ENCODE measurements at places on chromosomes 13 and 19. TPM values are rescaled to one million over a fixed set of nuclear protein-coding genes. Genes with fewer than 3 reads are reported as not detected.

DNA sequence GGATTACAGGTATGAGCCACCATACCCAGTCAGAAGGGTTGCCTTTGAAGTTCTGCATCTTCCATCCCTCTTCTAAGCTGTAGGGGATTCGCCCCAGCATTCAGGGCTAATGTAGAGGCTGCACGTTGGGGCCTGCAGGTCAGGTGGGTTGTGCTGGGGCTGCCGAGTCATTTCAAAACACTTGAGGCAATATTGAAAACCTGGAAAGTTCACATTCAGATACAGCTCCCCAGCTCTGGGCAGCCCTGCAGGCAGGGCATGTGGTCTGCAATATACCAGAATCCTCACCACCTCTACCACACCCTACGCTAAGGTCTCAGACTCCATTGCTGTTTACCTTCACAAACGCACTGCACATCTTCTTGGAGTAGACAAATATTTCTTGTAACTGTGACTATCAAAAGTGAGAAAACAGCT, 24.6 kb downstream of the CCNE1 start:
- H3K36me3 ChIP-seq: no peaks in the 10 kb centered on the region
- DNase-seq: no peak
- H3K27ac ChIP-seq: no peak overlapping the region
- peaks cover 19% of the 10 kb centered on the region for H3K4me1 ChIP-seq

- no peak overlapping the region for H3K4me3 ChIP-seq
- H3K27ac ChIP-seq: no peak overlapping the region
- H3K36me3 ChIP-seq: no peaks in the 10 kb centered on the region
These were observed 60.8 kb downstream of the AP1M1 start for GRCh38 chr19:16258440-16258903.

GRCh38 chr13:98652721-98653462, 76.0 kb upstream of the STK24 start:
- no peaks in the 10 kb centered on the region for H3K36me3 ChIP-seq
- DNase-seq: no peak
- H3K27ac ChIP-seq: peak overlapping the region; percentile 24
- H3K4me1 ChIP-seq: peaks cover 21% of the 10 kb centered on the region
- H3K4me3 ChIP-seq: no peak overlapping the region
- no peaks in the 10 kb centered on the region for H3K27me3 ChIP-seq

DNA sequence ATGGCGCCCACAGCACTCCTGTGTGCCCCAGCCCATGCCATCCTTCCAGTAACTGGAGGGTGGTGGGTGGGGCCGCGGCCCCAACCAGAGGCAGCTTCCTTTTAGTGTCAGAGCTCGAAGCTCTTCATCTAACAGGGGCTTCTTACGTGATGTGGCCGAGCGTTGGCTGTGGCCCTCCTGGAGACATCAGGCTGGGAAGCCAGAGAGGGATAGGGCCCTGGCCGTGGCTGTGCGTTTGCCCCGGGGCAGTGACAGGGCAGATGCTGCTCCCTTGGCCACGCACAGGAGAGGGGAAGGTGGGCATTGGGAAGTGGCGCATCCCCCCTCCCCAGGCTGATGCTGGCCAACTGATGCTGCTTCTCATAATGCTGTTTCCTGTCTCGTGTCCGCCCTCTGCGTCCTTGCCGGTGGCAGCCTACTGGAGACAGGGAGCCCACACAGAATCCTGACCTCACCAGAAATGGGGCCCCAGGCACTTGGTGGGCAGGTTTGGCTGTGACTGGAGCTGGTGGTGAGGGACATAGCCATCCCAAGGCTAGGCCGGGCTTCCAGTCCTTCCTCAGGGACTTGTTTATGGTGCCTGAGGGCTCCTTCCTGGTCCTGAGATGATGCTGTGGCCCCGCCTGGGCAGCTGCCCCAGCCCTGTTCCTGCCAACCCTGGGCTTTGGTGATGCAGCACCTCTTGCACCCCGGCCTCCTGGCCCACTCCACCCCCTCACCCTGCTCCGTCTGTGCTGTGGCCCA, 34.3 kb downstream of the ATP4B start:
- no peak for DNase-seq
- H3K4me1 ChIP-seq: no peaks in the 10 kb centered on the region
- no peaks in the 10 kb centered on the region for H3K27me3 ChIP-seq
- no peak overlapping the region for H3K4me3 ChIP-seq

LMTK3 gene
- total RNA-seq: 2.1 TPM

DNA sequence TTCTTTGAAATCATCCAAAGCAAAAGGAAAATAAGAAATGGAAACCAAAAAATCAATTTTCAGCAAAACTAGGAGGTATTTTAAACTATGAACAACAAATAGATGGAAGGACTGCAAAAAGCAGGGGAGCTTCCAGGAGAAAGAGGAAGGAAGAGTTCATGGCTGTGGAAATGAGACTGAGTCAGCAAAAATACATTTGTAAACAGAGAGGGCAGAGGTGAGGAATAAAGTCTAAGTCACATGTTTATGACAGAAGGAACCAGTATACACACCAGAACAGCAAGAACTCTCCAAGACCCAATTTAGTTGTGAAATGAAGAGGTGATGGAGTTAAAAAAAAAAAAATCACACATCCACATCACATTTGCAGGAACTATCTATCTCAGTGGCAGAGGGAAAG, 69.6 kb downstream of the RNASEH2B start:
- no peaks in the 10 kb centered on the region for H3K36me3 ChIP-seq
- H3K27ac ChIP-seq: no peak overlapping the region
- H3K27me3 ChIP-seq: no peaks in the 10 kb centered on the region
- no peak for DNase-seq
- no peaks in the 10 kb centered on the region for H3K4me1 ChIP-seq

GRCh38 chr19:52626915-52627314, 11.2 kb downstream of the ZNF83 start:
- no peaks in the 10 kb centered on the region for H3K27me3 ChIP-seq
- H3K4me3 ChIP-seq: no peak overlapping the region
- H3K27ac ChIP-seq: peak overlapping the region; percentile 68
- H3K4me1 ChIP-seq: peaks cover 5% of the 10 kb centered on the region

ATP5F1D gene
- total RNA-seq: 54.0 TPM

DNA sequence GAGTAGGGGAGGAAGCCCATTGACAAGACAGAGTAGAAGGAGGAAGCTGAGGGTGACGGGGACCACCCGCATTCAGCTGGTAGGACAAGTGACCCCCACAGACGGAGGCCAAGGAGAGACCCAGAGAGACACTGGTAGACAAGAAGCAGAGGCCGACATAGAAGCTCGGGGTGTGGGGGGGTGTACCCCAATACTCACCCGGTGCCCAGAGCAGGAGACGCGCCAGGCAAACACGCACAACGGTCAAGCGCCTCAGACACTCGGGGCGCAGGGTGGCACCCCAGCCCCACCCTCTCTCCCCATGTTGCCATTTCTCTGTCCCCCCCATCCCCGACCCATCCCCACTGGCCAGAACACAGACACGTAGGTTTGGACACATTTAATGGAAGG, 23.5 kb downstream of the SHANK1 start:
- H3K4me3 ChIP-seq: no peak overlapping the region
- no peak overlapping the region for H3K27ac ChIP-seq
- peaks cover 65% of the 10 kb centered on the region for H3K27me3 ChIP-seq

- no peak overlapping the region for H3K27ac ChIP-seq
- H3K4me3 ChIP-seq: no peak overlapping the region
- no peaks in the 10 kb centered on the region for H3K4me1 ChIP-seq
- DNase-seq: no peak
These were observed 1399.5 kb downstream of the PCDH9 start for GRCh38 chr13:65830411-65831205.

YJEFN3 gene
- 0.72 TPM for total RNA-seq

GPR4 gene
- total RNA-seq: not detected

DNA sequence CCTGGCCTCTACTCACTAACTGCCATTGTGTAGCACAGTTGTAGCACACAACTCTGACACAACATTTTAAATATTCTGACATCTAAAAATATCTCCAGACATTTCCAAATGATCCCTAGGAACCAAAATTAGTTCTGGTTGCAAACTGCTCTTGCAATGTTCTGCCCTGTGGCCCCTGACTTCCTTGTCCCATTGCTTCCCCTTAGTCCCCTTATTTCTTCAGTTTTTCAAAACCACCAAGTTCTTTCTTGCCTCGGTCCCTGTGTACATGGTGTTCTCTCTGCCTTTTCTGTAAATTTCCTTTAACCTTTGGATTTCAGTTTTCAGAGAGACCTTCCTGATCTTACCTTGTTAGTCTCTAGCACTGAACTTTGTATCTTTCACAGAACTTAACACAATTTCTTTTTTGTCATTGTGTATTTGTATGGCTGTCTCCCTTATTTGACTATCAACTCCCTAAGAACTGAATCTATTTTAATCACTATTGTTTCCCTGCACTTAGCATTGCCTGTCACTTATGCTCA, 87.6 kb upstream of the MLNR start:
- H3K36me3 ChIP-seq: no peaks in the 10 kb centered on the region
- H3K4me1 ChIP-seq: no peaks in the 10 kb centered on the region
- H3K27ac ChIP-seq: peak overlapping the region; percentile 8
- DNase-seq: no peak
- H3K27me3 ChIP-seq: no peaks in the 10 kb centered on the region
